ENCODE measurements at places on chromosomes 1 and 21.

DNA sequence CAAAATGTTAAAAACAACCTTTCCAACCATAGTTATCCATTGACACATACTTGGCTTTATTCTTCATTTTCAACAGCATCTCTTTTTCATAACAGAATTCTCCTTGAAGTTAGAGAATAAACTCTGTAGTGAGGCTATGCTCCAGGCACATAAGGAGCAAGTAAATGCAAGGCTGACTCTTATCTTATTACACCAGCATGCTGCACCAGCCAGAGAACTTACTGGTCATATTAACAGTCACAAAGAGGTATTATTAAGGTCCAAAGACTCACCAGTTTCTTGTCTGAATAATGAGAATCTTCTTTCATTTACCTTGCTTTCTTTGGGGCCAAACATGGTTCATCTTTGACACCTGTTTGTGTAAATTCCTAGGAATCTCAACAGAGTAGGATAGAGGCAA is 71.3 kb upstream of the IVNS1ABP start:
- DNase-seq: no peak

GRCh38 chr1:165828669-165829329 is 1.4 kb downstream of the UCK2 start:
- no peak for DNase-seq

GRCh38 chr1:168091720-168092550 is 44.8 kb downstream of the GPR161 start:
- no peak for DNase-seq

GRCh38 chr21:45167796-45168222 is 93.4 kb downstream of the ADARB1 start:
- DNase-seq: no peak

DNA sequence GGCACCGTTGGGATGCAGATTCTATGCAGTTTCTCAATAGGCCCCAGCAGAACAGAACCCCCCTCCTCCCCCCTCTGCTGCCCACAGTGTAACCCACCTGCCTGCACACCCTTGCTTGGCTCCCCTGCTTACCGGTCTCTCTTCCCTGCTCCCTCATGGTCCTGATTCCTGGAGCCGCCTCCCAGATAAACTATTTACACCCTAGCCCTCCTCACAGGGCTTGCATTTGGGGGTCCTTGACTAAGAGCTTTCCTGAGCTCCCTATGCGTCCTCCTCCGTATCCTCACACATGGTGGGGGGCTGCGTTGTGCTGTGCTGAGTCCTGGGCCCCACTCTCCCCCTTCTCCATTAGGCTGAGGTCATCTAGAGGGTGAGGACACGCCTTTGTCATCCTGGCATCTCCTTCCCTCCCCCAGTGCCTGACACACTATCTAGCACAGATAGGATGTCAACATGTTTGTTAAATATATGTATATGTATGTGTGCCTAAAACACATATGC is 121.9 kb downstream of the GRIK3 start:
- no peak for DNase-seq

DNA sequence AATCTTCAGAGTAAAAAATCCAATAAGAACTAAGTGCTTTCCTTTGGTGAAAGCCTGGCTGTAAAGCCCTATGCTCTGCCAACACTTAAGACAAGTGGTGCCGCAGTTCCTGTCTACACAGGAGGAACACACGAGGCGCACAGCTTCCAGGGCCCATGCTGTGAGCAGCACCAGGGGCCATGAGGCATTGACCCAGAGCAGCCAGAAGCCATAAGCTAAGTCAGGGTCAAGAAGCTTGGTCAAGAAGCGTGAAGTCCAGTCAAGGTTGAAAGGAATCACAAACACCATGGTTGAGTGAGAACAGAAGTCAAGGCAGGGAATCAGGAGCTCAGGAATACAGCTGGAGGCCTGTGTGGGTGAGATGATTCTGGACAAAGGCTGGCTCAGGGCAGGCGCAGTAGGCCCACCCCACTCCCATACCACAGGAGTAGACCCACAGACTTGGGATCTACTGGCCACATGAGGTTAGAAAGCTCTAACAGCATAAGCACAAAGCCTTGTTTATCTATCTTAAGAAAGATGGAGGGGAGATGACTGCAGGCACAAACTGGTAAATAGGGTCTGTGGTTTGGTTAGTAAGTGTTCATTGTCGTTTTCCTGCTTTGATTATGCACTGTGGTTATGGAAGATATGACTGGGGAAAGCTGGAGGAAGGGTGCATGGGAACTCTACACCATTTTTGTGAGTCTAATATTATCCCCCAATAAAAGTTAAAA is 42.9 kb upstream of the RCAN3 start:
- DNase-seq: no peak

DNA sequence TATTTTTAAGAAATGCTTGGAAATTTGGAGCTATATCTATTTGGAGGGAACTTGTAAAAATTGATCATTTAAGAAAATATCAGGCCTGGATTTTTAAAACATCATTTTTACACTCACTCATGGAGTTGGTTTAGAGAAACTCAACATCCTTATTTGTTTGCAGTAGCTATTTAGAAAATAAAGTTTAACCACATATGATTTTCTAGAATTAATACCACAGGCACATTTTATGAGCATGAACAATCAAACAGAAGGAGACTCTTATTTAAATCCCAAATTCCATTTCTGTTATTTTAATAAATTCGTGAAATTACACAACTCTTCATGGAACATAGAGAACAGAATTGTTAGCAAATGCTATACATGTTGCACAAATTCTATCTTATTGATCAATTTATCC is 3.2 kb downstream of the CDKN2C start:
- DNase-seq: no peak

DNA sequence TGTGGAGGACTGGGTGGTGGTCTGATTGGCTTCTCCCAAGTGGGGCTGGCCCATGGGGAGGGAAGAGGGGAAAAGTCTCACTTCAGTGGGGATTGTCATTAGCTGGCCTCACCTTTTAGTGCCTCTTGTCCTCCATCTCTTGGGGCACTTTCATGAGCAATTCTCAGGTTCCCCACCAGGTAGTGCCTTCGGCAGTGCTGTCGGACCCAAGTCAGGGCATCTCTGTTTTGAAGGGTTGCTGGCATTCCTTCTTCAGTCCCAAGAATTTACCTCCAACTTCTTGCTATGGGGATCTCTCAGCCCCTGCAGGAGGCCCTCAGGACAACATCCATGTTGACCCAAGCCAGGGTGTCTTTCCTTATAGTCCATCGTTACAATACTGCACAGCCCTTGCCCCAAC is 54.7 kb upstream of the F3 start:
- DNase-seq: no peak

GRCh38 chr1:77313491-77313890 is 31.7 kb downstream of the AK5 start:
- DNase-seq: peak; percentile 21

- no peak for DNase-seq
Observed at GRCh38 chr1:7565099-7565750, 205.9 kb upstream of the VAMP3 start.

DNA sequence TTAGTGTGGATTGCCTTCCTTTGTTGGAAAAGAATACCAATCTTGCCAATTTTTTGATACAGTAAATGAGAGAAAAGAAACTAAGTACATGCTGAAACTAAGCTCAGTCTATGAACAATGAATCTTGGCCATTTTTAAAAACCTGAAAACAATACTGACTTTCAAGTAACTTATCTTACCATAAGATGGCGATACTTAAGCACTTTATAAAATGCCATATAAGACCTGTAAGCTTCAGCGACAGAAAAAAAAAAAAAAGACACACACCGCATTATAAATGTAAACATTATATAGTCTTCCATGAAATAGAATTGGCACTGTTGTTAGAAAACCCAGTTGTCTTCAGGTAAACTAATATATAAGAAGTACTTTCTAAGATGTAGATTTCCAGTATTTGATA is 3.0 kb downstream of the OLFM3 start:
- DNase-seq: no peak

DNA sequence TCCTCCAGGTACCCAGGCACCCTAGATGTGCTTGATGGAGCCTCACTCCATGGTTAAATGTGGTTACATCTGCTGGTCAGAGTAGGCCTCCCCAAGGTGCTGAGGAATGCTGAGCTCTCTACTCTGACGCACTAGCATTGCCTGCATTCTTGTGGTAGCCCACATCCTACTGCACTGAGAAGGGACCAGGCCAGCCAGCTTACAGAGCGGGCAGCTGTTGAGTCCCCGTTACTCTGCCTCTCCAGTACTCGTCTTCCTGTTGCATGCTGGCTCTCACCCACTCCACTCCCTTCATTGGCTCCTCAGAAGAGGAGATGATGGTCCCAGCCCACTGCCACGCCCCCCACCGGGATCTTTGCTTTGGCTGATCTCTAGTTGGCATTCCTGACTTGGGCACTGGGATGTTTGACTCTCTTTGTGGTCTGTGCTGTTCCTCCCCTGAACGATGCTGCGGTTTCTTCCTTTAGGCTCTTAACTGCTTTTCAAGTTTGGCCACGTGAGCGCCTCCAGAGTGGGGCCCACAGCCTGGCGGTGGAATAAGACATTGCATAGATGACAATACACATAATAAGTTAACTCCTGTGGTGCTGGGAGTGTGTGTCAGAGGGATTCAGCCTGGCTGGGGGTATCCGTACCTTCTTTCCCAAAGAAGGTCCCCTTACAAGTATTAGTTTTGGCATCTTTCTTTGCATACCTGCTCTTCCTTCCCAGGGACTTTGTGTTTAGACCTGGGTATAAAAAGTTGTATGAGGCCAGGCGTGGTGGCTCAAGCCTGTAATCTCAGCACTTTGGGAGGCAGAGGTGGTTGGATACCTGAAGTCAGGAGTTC is 18.6 kb downstream of the AZIN2 start:
- DNase-seq: peak; percentile 69

GRCh38 chr1:50490640-50491039 is 67.4 kb upstream of the DMRTA2 start:
- no peak for DNase-seq

DNA sequence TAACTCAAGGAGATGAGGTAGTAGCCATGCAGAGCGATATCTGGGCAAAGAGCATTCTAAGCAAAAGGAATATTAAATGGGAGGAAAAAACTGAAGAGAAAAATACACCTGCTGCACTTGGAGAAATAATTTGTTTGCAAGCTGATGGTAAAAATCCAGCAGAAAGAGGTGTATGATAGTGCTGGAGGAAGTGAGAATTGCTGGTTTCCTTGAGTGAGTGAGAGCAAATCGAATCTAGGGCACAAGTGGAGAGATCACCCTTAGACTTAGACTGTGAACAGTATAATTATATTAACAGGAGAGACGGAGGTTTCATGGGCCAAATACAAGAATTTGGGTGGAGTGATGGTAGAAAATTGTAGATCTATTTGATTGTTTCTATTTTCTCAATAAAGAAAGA is 2.7 kb upstream of the CR1 start:
- DNase-seq: no peak

- no peak for DNase-seq
Observed at GRCh38 chr1:109559995-109560394, 11.6 kb downstream of the GNAI3 start.

DNA sequence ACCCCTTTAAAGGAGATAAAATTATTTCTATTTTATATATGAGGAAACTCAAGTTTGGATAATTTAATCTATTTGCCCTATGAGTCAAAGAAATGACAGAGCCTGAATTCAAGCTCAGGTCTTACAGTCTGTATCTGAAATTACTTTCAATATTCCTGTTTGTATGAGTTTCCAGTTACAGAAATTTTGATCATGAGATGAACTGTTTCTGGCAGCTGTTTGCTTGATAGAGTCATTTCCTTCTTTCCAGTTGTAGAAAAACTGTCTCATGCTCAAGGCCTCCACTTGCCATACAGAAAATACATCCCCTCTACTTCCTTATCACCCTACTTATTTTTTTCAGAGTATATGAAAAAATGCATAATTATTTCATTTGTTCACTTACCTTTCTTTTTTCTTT is 87.6 kb downstream of the PTPRC start:
- no peak for DNase-seq

GRCh38 chr21:45325206-45326168 is 37.8 kb upstream of the POFUT2 start:
- no peak for DNase-seq

- no peak for DNase-seq
Observed at GRCh38 chr1:151158751-151159251, 2.4 kb downstream of the TNFAIP8L2 start.

- no peak for DNase-seq
Observed at GRCh38 chr1:61101536-61101935, 19.2 kb downstream of the NFIA start.

GRCh38 chr21:45497846-45498645 is 44.2 kb downstream of the SLC19A1 start:
- no peak for DNase-seq

GRCh38 chr1:58318157-58319005 is 228.1 kb downstream of the OMA1 start:
- no peak for DNase-seq

- no peak for DNase-seq
Observed at GRCh38 chr1:14168326-14169063, 430.0 kb upstream of the KAZN start.

- DNase-seq: no peak
Observed at GRCh38 chr1:81662913-81663526, 137.7 kb upstream of the ADGRL2 start.

DNA sequence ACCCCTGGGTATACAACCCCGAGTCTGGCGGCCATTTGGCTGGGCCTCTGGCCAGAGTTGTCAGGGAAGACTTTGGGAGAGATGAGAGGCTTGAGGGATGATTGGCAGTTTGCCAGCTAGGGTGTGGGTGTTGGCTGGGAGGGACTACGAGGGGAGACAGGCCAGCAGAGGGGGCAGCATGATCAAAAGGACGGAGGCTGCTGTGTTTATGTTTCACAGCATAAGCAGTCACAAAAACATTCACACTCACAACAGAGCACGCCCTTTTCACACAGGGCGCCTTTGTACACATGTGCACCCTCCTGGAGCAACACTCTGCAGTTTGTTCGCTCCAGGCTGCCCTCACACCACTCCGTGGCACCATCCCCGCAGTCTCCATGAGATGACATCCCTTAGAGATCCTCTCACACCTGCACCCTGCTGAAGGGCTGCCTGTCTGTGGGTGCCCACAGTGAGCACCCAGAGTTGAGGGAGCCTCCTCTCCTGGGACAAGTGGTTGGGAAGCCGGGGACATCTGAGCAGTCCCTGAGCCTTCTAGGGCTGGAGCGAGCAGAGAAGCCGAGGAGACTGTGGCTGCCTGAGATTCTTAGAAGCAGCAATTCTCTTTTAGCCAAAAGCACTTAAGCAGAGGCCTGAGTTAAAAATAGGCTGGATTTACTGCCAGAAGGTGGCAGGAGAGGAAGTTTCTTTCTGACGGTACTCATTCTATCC is 15.4 kb downstream of the EFNA3 start:
- peak; percentile 29 for DNase-seq

GRCh38 chr21:26967062-26967913 is at the start of gene ADAMTS5:
TSS of gene ADAMTS5 (minus strand) at chr21:26967088. CDS start at chr21:26966391, 697 bp downstream.
- DNase-seq: no peak

GRCh38 chr1:212149566-212149965 is 114.0 kb downstream of the DTL start:
- no peak for DNase-seq

GRCh38 chr1:55190109-55190508 is 25.1 kb downstream of the USP24 start:
- no peak for DNase-seq

- DNase-seq: no peak
Observed at GRCh38 chr1:204084247-204084772, 11.4 kb downstream of the SOX13 start.

Measured in CD4-positive, alpha-beta T cell treated with Interleukin-2 at 100 ng/mL for 4 hours (primary cell).